T-helper 22 cell (primary cell): ENCODE measurements at places on chromosomes 4 and X.

DNA sequence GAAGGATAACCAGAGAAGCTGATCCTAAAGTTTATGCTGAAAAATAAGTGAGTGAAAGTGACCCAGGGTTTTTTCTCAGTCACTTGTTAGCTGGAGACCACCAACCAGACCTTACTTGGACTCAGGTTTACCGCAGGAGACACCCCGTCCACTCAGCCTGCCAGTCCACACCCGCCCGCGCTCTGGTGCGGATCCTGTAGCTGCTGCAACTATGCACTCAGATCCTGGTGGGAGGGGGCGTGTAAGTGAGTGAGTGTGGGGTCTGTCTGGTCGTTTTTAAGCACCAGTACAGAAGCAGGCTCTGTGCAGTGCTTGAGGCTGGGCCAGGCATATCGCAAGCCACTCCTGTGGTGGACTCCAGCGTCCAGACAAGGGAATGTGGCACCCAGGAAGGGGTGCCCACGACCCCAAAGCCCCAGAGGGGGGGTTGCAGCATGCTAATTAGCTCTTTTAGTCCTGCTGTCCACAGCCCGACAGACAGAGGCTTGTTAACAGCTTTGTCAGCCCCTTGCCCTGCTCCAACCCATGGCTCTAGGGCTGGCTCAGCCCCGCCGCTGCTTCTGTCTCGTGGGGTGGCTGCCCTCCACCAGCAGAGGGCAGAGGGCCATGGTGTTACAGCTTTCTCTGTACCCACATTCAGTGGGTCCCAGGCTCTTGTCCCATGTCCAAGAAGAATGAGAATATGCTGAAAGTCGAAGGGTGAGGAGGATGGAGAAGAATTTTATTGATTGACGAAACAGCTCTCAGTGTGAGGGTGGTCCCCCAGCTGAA is 40.4 kb upstream of the PPP1R2C start:
- DNase-seq: no peak

DNA sequence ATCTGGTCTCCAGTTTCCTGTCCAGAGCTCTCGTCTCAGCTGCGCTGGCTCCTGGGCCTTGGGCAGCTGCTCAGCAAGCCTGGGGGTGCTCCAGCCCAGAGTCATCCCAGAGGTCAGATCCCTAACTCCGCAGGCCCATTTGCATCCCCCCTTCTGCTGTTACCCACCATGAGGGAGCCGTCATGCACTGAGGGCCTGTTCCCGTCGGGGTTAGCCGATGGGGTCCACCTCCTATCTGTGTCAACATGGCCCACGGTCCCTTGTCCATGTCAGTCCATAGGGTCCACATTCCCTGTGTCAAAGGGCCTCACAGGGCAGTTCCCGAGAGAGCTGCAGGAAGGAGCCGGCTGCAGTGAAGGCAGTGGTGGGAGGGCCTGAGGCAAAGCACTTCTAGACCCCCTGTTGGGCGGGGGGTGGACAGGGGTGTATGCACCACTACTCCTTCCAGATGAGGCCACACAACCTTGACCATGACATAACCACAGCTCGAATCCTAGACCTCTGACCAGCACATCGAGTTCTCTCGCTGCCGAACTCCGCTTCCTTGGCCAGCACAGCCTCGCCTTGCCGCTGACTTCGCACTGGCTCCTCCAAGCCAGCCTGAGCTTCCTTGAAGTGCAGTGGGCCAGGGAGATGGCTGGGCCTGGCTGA is 24.9 kb downstream of the WDR1 start:
- DNase-seq: no peak

GRCh38 chrX:37995428-37995827 is 10.9 kb upstream of the SYTL5 start:
- DNase-seq: no peak

DNA sequence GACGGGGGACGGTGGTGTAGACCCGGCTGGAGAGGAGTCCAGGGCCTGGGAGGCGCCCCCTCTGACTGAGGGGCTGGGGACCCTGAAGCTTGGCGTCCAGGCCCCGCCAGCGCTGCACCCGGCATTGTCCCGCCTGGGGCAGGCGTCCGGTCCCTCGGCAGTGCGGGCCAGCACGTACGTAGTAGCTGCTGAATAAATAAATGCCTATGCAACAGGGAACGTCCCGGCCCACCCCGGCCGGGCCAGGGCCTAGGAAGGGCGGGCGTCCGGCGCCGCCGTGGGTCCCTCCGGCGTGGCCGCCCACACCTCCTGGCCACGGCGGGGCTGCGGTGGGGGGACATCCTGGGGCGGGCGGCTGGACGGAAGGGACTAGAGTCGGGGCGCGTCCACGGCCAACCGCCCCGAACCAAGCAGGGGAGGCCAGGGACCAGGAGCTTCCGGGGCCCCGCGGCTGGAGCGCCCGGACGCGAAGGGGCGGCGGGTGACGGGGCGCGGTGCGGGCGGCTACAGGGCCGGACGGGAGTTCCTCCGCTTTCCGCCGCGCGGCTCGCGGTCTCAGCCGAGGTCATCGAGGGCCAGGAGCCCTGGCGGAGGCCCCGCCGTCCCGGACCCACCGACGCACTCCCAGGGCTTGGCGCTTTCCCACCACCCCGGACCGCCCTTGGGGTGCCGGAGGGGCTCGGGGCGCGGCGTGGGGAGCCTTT is 886 bp upstream of the WWC2 start:
- DNase-seq: no peak

GRCh38 chr4:76696109-76696508 is 201.8 kb downstream of the SOWAHB start:
- DNase-seq: no peak

DNA sequence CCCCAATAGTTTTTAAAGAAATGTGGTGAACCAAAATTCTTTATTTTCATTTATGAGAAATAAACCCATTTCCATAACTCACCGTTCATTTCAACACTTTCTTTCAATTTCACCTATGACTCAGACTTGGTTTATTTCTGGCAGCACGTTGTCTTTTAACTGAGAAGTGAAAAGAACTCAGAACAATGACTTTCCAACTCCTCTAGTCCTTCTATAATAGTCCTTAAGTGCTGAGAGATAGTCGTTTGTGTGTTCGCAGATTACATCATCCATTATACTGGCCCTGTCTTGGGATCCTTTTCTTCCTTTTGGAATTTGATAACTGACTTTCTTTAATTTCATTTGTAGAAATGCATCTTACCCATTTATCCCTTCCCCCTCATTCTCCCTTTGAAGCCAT is 113.6 kb downstream of the GLUD2 start:
- DNase-seq: no peak

GRCh38 chrX:10381193-10381592 is 224.4 kb downstream of the CLCN4 start:
- DNase-seq: no peak

- no peak for DNase-seq
Measured at GRCh38 chr4:185013417-185014125, 4.7 kb upstream of the HELT start.
